ENCODE measurements at places on chromosomes 12 and 14. TPM values are rescaled to one million over a fixed set of nuclear protein-coding genes. Genes with fewer than 3 reads are reported as not detected.

Gene OR6C2
- total RNA-seq, result not detected

Gene INSM2
- total RNA-seq, result 0.04 TPM

Gene HOXC12
- total RNA-seq, result not detected

Gene SRRM4
- not detected for total RNA-seq

Gene TPH2
- total RNA-seq, result not detected

Gene SLC10A1
- total RNA-seq, result not detected

Gene COQ5
- total RNA-seq, result 25.7 TPM

Gene PLCZ1
- total RNA-seq, result not detected

Gene LRIG3
- total RNA-seq, result 4.8 TPM

Gene NEUROD4
- total RNA-seq, result not detected

Gene SERPINA12
- not detected for total RNA-seq

Gene WDR89
- 8.6 TPM for total RNA-seq

Gene P2RX2
- not detected for total RNA-seq

Gene GUCY2C
- total RNA-seq, result 0.03 TPM

Gene HVCN1
- 0.83 TPM for total RNA-seq

Gene NYNRIN
- total RNA-seq, result 0.49 TPM

Gene C1R
- total RNA-seq, result 37.9 TPM

Gene BORCS5
- total RNA-seq, result 9.7 TPM

Gene GPR132
- total RNA-seq, result 0.54 TPM

Gene GDF3
- not detected for total RNA-seq

Gene C12orf50
- not detected for total RNA-seq

Gene NXPH4
- total RNA-seq, result 6.8 TPM

Gene FGD6
- total RNA-seq, result 16.0 TPM

Gene SIX4
- total RNA-seq, result 2.8 TPM

Gene TOX4
- 65.3 TPM for total RNA-seq

Gene PIP4P1
- 35.2 TPM for total RNA-seq

Gene TAC3
- not detected for total RNA-seq

Gene TMBIM4
- 48.9 TPM for total RNA-seq

Gene ESYT1
- 73.6 TPM for total RNA-seq

Gene ACIN1
- 97.5 TPM for total RNA-seq

Gene P2RX7
- total RNA-seq, result not detected

Gene CPNE6
- total RNA-seq, result 0.14 TPM

Gene SVOP
- total RNA-seq, result not detected

Gene ADCY4
- total RNA-seq, result not detected

Gene MANSC1
- 4.5 TPM for total RNA-seq

Gene ATP2B1
- total RNA-seq, result 61.8 TPM

Gene PRB2
- total RNA-seq, result not detected

Gene CEBPE
- not detected for total RNA-seq

Gene MYBPC1
- total RNA-seq, result not detected

Gene DHRS4L2
- 36.7 TPM for total RNA-seq

Gene TMEM119
- 0.06 TPM for total RNA-seq

Gene LRFN5
- total RNA-seq, result not detected

Gene EID3
- 5.4 TPM for total RNA-seq

Gene USP44
- total RNA-seq, result 0.09 TPM

Gene IFNG-AS1
- total RNA-seq, result not detected

Gene TDG
- total RNA-seq, result 26.9 TPM

Gene GALNT4
- 13.7 TPM for total RNA-seq

Gene RNASE3
- total RNA-seq, result not detected

Gene PPP1R36
- total RNA-seq, result 0.24 TPM

Gene STXBP6
- total RNA-seq, result 2.9 TPM

Gene PTGDR
- not detected for total RNA-seq

All from A549 treated with dexamethasone at 1 μM for 4 hours (cell line).